ENCODE measurements at places on chromosomes 4 and X.
A peak's percentile ranks its signal among the peaks of the same experiment; 100 is the strongest.

GRCh38 chr4:137960371-137961050, 281.6 kb downstream of the SLC7A11 start:
- no peak for DNase-seq

DNA sequence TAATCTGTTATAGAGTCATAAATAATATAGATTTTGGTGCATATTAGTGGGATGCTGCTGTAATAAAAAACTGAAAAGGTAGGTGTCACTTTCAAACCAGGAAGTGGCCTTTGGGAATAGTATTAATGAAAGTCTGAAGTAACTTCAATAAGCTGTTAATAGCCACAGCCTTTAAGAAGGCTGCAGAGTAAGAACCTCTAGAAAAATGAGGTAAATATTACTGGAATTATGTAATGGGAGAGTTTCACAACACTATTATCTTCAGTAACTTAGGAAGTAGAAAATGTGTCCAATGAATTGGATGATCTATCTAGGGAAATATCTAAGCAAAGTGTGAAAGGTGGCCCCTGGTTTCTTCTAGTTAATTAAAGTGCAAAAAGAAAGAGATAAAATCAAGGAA, 104.7 kb downstream of the NCAPG start:
- DNase-seq: no peak

DNA sequence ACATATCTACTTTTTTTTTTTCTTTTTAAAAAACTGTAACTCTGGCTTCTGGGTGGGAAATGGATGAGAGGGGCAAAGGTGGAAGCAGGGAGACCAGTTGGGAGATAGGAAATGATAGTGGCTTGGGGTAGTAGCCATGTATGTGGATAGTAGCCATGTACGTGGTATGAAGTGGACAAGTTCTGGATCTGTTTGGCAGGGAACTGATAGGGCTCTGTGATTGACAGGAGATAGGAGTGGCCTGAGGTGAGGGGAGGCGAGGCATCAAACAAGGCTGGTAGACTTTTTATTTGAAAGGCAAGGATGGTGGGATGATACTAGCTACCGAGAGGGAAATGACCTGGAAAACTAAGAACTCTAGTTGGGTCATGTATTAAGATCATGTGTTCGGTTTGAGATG, 117.8 kb downstream of the AFF1 start:
- no peak for DNase-seq

DNA sequence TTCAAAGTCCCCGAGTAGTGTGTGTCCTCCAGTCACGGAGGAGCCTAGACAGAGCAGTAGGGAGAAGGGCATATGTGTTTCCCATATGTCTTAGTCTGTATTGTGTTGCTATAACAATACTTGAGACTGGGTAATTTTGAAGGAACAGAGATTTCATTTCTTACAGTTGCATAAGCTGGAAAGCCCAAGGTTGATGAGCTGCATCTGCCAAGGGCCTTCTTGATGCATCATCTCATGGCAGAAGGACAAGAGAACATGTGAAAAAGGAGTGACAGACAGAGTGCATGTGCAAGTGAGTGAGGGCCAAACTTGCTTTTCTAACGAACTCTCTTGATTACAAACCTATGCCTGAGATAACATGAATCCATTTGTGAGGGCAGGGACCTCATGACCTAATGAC, 243.4 kb downstream of the ARHGAP10 start:
- DNase-seq: no peak

- no peak for DNase-seq
These were observed 9.9 kb downstream of the KCTD8 start for GRCh38 chr4:44438687-44439086.

- no peak for DNase-seq
These were observed 73.8 kb downstream of the TACR3 start for GRCh38 chr4:103645991-103646390.

- no peak for DNase-seq
These were observed 73.0 kb downstream of the TMEM165 start for GRCh38 chr4:55468724-55469123.

GRCh38 chrX:140586951-140587350, 82.1 kb upstream of the SOX3 start:
- DNase-seq: no peak

GRCh38 chrX:130695931-130696330, 207.1 kb downstream of the ENOX2 start:
- no peak for DNase-seq

GRCh38 chr4:85732124-85732523, 257.2 kb downstream of the ARHGAP24 start:
- DNase-seq: no peak

GRCh38 chr4:95549246-95550114, 707 bp upstream of the UNC5C start:
- no peak for DNase-seq

- no peak for DNase-seq
These were observed 112.0 kb upstream of the LNX1 start for GRCh38 chr4:53703267-53703655.

- DNase-seq: no peak
These were observed 194.7 kb upstream of the TLL1 start for GRCh38 chr4:165678236-165678935.

- no peak for DNase-seq
These were observed 240.4 kb upstream of the LDB2 start for GRCh38 chr4:17138847-17139246.

GRCh38 chrX:32183066-32183465, 1028.3 kb downstream of the DMD start:
- DNase-seq: no peak

- DNase-seq: no peak
These were observed 20.1 kb upstream of the MAP7D3 start for GRCh38 chrX:136271300-136271699.

DNA sequence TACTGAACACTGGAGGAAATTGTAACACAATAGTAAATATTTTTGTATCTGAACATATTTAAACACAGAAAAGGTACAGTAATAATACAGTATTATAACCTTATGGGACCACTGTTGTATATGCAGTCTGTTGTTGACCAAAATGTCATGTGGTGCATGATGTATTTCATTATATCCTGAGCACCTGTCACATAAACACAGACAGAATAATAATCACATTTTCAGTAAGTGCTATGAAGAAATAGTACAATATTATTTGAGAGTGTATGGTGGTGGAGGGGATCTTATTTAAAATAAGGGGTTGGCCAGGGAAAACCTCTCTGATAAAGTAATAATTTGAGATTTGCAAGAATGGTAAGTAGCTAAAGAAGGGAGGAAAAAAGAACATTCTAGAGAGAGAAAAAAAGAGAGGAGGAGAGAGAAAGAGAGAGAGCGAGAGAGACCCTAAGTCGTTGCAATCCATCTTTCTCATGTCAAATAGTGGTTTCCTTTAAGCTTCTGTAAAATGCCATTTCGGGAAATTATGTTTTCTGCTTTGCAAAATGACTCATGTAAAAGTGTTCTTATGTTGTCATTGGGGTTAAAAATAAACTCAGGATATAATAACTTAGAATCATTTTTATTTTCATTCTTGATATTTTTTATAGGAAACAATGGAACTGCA, 19.3 kb upstream of the CLNK start:
- DNase-seq: no peak

- no peak for DNase-seq
These were observed 338.8 kb downstream of the UNC5C start for GRCh38 chr4:95209927-95210326.

GRCh38 chr4:146522869-146523205, 1.1 kb upstream of the SLC10A7 start:
- DNase-seq: no peak

- peak; percentile 22 for DNase-seq
These were observed 179.6 kb downstream of the GASK1B start for GRCh38 chr4:157992948-157993839.

- DNase-seq: no peak
These were observed 481.7 kb upstream of the ATOH1 start for GRCh38 chr4:93346840-93347239.

GRCh38 chrX:136778916-136779315, 1.8 kb downstream of the ARHGEF6 start:
- no peak for DNase-seq

DNA sequence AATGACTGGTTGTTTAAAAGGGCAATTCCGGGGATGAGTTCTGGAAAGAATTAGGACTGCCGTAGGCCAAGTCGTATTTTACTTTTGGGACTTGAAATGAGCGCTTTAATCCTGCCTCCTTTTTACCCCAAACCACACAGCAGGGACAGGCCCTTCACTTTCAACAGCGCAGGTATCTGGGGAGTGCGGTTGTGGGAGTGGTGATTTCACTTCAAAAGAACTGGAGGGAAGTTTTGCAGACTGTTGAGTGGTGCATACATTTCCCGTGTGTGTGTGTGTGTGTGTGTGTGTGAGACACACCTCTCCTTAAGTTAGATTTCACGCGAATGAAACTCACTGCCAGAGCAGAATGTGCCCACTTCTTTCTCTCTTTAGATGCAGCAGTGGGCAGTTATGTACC, 2.8 kb downstream of the NHS start:
- no peak for DNase-seq

DNA sequence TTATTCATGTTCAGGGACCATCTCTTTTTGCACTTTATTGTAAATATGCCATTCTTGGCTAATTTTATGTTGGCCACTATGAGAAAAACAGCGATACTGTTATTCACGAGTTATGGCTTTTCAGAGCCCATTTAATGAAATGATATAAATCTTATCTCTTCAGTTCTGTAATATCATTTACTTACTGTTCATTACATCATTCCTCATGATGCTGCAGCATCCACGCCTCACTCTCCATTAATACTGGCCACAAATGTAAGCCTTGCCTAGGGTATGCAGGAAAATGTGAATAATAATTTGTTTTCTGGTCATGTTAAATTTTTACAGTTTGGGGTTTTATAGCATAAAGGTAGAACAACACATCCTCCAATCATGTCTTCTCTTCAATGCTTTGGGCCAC, 639.6 kb downstream of the SMARCA1 start:
- DNase-seq: no peak

GRCh38 chr4:156537286-156537685, 434.3 kb downstream of the PDGFC start:
- DNase-seq: no peak

DNA sequence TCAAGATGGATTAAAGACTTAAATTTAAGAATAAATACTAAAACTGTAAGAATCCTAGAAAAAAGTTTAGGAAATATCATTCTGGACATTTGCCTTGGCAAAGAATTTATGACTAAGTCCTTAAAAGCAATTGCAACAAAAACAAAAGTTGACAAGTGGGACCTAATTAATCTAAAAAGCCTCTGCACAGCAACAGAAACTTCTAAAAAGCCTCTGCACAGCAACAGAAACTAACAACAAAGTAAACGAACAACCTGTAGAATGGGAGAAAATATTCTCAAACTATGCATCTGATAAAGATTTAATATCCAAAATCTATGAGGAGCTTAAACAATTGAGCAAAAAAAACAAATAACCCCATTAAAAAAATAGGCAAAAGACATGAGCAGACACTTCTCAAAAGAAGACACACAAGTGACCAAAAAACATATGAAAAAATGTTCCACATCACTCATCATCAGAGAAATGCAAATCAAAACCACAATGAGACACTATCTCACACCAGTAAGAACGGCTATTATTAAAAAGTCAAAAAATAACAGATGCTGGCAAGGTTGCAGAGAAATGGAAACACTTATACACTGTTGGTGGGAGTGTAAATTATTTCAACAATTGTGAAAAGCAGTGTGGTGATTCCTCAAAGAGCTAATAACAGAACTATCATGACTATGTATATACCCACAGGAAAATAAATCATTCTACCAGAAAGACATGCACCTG, 5.5 kb upstream of the OPRPN start:
- DNase-seq: no peak

DNA sequence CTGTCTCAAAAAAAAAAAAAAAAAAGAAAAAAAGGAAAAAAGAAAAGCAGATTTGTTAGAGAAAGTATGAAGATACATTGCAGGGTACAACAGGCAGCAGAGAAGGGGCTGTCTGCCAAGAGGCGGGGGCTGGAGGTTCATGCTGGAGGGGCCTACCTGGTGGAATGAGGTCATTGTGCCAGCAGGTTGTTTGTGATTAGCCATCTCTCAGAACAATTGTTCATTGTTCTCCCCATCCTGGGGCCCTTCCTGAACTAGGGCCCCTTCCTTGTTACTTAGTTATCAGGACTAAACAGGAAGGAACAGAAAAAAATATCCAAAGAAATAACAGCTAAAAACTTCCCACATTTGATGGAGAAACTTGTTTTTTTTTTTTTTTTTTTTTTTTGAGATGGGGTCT, 14.0 kb upstream of the GPKOW start:
- DNase-seq: no peak

- DNase-seq: no peak
These were observed 426 bp upstream of the XIAP start for GRCh38 chrX:123859409-123859845.

DNA sequence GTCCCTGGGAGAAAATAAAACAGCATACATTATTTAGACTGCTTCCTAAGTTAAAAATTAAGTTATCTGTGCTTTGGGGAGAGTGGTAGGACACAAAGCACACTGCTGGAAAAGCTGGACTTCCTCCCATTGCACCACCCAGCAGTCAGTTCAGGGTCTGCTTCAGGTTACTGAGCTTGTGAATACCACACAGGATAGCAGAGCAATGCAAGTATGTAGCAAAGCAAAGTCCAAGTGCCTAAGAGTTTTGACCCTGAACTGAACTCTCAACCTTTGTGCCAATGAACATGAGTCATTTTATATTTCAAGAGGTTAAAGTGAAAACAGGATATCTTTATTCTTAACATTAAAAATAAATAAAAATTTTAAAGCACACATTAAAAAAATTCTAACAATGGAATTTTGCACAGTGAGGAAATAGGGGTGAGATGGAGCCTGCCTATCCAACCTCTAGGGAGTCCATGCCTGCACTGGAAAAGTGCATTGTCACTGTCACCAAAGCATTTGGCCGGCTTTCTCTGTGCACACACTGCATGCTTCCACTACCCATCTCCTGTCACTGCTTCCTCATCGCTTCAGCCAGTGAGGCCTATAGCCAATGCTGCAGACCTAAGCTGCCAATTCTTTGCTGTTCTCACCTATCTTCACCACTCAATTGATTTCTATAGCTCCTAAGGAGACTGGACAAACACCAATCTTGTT, 50.9 kb downstream of the ABCG2 start:
- no peak for DNase-seq

- peak; percentile 18 for DNase-seq
These were observed 1293.4 kb downstream of the ARAP2 start for GRCh38 chr4:34950926-34951325.

- no peak for DNase-seq
These were observed 233.2 kb downstream of the PTTG2 start for GRCh38 chr4:38193236-38193863.

DNA sequence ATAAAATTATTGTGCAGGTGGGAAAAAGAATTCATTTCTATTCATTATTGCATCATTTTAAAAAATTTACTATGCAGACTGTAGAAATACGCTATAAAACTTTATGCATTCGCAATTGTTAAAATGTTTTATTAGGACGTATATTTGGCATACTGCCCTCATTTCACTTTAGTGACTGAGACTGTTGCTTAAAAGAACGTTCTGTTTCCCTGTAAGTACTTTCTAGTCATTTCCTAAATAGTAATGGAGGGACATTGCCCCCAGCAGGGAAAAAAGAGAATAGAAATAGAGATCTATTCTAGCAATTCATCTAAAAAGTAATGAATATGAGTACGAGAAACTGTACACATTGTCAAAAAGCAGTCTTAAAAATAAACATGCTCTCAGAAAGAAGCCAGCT, 1295.8 kb upstream of the TENM3 start:
- no peak for DNase-seq

Data from T47D (cell line).